ENCODE measurements at places on chromosomes 4 and X.

GRCh38 chr4:3668825-3669552, 97.2 kb upstream of the ADRA2C start:
- DNase-seq: no peak

DNA sequence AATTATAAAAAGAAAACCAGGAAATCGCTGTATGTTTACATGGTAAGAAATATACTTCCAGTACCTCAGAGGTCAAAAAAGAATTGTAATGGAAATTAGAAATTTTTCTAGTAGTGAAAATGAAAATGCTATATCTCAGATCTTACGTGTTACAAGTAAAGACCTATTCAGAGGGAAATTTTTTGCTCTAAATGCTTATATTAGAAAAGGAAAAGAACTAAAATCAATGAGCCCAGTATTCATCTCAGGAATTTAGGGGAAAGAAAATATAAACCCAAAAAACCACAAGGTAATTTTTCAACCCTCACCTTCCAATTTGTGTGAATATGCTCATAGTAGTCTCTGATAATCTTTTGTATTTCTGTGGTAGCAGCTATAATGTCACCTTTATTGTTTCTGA, 145.6 kb downstream of the RAP1GDS1 start:
- no peak for DNase-seq

DNA sequence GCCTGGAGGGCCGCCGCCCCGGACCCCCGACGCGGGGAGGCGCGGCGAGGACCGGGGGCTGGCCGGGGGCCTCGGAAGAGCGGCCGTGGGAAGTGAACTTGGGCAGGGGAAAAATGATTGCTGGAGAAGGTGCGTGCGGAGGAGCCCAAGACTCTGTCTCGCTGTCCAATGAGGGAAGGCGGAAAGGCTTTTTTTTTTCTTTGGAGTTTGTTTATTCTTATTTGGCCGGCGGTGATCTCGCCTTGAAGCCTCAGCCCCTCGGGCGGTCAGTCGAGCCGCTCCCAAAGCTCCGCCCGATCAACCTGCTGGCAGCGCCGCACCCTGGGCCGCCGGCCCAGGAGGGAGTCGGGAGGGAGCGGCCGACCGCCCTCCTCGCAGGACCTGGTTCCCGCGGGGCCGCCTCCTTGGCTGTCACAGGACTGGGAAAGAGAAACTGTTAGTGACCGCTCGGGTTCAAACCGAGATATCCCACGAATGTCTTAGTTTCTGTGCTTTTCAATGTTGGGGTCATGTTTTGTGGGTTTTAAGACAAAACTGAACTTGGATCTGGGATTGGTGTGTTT, 2.5 kb downstream of the CPEB2 start:
- peak; percentile 29 for DNase-seq

DNA sequence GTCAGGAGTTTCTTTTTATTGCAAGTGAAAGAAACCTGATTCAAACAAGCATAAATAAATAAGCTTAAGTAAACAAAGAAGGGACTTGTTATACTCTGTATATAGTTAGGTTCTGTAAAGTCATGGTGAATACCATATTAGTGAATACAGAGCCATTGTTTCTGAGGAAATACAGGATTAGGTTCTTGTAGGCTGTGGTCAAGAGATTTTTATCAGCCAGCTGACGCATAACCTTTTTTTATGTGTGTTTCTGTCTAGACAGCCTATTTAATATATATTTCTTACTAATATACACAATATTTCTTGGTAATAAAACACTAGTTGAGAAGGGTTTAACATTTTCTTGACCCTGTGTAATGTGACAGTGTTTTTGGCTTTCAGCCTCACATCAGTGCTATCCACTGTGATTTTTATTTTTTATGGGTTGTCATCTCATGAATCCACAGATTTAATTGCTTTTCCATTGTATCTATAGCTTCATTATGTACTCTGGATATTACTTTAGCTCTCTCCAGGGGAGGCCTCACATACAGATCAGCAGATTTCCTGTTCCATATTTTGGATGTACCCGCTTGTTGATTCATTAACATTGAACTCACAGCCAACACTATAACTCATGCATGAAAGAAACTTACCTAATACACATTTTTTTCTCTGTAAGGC, 8.0 kb downstream of the HERC3 start:
- no peak for DNase-seq

DNA sequence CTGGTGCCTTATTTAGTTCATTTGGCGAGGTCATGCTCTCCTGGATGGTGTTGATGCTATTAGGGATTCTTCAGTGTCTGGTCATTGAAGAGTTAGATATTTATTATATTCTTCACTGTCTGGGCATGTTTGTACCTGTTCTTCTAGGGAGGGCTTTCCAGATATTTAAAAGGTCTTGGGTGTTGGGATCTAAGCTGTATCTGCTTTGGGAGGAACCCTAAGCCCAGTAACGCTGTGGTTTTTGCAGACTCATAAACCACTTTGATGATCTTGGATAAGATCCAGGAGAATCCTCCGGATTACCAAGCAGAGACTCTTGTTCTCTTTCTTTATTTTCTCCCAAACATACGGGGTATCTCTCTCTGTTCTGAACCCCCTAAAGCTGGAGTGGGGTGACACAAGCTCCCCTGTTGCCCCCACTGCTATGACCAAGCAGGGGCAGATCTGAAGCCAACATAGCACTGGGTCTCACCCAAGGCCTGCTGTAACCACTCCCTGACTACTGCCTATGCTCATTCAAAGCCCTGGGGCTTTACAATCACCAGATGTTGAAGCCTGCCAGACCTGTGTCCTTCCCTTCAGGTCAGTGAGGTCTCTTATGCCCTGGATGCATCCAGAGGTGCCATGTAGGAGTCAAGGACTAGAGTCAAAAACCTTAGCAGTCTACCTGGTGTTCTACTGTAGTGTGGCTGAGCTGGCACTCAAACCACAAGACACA, 187.6 kb downstream of the GUCY2F start:
- DNase-seq: no peak

- no peak for DNase-seq
Observed at GRCh38 chr4:144594471-144594986, 51.4 kb upstream of the HHIP start.

- DNase-seq: no peak
Observed at GRCh38 chr4:90841676-90842075, 714.5 kb downstream of the CCSER1 start.

DNA sequence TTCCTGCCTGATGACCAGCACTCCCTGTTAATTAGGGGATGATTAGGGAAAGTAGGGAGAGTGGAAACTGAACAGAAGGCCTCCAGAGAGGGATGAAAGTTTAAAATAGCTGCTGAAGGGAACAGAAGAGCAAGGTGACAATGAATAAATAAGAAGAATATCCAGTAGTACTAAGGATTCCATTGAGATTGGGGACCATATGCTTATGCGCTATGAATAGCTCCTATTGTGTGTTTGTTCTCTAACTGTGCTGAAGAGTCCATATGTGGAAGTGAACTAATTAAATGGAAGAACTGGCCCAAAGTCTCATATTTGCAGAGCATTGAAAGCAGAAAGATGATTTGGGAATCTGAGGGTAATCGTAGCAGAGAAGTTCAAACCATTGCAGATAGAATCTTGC, 137.0 kb downstream of the PRSS12 start:
- DNase-seq: no peak

- no peak for DNase-seq
Observed at GRCh38 chr4:158005021-158005420, 167.8 kb downstream of the GASK1B start.

DNA sequence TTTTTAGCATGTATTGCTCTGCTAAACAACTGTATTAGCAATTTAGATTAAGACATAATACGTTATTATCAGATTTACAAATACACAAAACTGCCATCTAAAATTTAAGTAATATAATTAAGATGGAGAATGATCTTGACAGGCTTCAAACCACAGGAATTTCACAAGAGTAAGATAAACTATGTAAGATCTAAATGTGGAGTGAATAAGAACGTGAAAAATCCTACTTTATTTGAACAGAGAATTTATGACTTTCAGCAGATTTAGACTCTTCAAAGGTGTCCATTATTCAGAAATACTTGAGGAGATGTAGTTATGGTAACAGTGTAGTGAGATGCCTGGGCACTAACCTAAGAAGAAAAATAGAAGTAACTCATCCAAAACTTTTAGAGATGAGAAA, 73.2 kb downstream of the SLC4A4 start:
- no peak for DNase-seq

GRCh38 chr4:109996526-109996925, 83.8 kb downstream of the EGF start:
- DNase-seq: no peak

DNA sequence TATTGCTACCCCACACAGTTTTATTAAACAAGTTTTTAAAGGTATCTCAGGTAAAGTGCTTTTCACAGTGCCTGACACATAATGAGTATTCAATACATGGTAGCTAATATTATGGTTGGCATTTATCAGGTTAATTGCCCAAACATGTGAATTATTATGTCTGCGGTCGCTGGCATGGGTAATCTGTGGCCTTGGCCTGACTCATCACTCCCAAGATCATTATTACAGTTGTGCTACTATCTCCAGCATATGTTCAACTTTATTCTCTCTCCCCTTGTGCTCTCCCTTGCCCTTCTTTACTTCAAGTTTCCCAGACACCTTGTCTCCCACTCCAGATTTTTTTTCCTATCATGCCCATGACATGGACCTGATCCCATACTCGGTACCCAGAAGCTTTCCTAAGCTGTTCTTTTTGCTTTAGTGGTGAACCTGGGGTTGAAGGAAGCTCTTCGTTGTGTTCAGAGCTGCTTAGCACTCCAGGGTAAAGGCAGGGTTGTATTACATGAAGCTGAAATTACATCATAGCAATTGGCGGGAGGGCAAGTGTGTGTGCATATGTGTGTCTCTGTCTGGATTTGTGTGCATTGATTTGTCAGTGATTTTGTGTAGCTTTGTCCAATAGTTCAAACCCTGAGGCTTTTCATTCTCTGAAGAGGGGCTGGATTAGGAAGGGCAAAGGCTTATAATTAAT, 176.5 kb upstream of the NRK start:
- DNase-seq: no peak

DNA sequence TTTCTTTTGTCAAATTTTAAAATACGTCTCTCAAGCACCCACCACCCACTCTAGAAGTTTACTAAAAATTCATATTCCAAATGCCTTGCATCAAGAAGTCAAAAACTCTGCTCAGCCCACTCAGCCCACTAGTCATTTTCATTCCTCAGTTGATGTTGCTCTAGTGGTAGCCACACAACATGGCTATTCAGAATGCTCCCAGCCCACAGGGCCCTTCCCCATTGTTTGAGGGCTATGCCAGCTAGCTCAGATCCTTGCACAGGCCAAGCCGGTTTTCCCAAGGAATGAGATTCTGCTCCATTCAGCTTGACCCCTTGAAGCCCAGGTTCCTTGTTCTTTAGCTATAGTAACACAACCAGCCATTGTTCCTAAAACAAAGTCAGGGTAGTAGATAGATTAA, 297.5 kb upstream of the RASGEF1B start:
- no peak for DNase-seq

DNA sequence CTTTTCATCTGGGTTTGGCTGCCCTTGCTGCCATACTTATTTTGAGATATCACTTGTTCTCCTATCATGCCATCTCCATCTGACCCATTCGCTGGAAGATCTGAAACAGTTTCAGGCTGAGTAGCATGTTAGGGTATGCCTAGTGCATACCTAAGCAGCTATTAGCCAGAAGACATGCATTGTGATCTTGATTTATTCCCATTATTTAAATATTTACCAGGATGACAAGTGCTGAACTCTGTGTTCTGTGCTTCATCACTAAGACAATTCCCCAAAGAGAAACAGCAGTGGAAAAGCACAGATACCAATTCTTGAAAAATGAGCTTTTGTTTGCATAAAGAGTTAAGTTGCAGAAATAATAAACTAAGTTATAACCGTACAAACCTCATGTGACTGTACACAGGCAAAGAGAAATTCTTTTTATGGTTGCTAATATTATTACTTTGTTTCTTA, 271.0 kb upstream of the ARSJ start:
- no peak for DNase-seq

- no peak for DNase-seq
Observed at GRCh38 chrX:95059909-95060308, 1385.9 kb downstream of the FAM133A start.

DNA sequence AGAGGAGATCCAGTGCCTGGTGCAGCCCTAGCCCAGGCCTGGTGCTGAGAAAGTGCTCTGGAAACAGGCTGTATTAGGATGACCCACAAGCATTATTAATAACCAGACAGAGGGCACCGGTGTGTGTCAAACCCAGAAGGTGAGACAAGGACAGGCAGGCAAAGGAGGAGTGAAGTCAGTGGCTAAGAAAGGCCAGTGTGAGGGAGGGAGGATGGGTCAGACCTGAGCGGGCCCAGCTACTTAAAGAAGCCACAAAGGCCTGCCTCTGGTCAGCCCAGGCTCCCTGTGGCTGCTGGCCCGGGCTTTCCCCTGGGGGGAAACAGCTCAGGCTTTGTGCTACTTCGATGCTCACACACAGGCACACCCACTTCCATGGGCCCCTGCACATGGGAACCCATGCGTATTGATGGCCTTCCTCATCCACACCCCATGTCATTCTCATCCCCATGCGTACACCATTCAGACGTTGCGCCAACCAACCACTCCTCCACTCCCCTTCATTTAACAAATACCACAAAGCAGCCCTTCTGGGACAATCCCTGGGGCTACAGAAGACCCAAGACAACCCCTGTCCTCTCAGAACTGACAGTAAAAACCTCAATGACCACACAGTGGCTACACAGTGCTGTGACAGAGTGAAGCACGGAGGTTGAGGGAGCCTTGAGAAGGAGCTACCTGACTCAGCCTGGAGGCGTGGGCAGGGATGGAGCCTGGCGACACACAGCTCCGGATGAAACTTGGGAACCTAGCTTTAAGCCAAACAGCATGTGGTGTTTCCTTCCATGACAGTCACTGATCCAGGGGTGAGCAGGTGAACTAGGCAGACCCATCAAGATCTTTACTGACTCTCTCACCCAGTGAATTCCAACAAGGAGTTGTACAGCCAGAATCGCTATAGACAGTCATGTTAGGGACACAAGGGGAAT, 24.9 kb upstream of the MTM1 start:
- no peak for DNase-seq

DNA sequence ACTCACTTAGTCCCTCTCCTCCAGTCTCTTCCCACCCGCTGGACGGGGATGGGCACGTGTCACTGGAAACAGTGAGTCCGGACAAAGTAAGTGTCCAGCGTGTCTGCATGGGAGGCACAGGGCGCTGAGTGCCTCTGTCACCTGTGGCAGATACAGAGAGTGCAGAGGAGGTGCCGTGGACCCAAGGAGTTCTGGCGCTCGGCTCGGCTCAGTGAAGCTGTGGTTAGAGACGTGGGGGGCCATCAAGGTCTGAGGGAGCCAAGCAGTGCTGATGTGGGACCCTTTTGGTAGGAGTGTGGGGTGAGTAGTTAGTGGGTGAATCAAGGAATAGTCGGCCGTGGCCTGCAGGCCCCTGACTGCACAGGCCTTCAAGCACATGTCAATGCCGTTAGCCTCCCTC, 40.1 kb upstream of the MSANTD1 start:
- DNase-seq: no peak
